ENCODE measurements at places on chromosomes 7 and 10.

GRCh38 chr10:101612872-101613271 lies 24.8 kb downstream of the DPCD start:
- no peak for DNase-seq

- no peak for DNase-seq
Measured at GRCh38 chr10:16011548-16011947, 151.2 kb upstream of the MINDY3 start.

- DNase-seq, result peak; percentile 25
Measured at GRCh38 chr10:11881477-11882417, 58.6 kb downstream of the PROSER2 start.

GRCh38 chr10:29966269-29966668 lies 93.1 kb downstream of the JCAD start:
- DNase-seq, result no peak

DNA sequence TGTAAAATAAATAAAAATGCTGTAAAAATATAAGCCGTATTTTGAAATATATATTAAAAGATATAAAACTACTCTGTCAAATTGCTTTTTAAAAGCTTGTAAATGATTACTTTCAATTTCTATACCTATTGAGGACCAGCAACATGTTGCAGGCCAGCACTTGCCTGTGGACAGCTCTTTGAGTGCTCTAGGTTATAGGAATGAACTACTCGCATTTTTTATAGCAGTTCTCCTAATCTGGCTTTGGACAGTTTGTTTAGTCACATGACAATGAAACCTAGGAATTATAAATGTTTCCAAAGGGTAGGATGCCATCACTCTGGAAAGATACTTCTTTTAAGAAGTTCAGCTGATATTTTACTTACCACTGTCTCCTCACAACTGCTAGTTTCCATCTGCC lies 117.7 kb upstream of the PTPRZ1 start:
- DNase-seq, result no peak

DNA sequence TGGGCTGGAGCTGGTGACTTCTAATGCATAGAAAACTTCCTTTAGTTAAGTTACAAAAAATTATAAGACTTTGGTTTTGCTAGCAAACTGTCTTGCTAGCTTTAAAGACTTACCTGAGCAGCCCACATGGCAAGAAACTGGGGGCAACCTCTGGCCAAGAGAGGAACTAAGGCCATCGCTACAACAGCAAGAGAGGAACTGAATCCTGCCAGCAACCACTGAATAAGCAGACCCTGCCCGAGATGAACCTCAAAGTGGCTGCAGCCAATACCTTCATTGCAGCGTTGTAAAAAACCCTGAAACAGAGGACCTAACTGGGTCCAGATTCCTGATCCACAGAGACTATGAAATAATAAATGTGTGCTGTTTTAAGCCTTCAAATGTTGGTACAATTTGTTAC lies 54.6 kb upstream of the STARD3NL start:
- DNase-seq, result no peak

Data from HFFc6 (cell line).